NB4 (cell line): ENCODE measurements at places on chromosomes 3 and 15.
A peak's percentile ranks its signal among the peaks of the same experiment; 100 is the strongest.

DNA sequence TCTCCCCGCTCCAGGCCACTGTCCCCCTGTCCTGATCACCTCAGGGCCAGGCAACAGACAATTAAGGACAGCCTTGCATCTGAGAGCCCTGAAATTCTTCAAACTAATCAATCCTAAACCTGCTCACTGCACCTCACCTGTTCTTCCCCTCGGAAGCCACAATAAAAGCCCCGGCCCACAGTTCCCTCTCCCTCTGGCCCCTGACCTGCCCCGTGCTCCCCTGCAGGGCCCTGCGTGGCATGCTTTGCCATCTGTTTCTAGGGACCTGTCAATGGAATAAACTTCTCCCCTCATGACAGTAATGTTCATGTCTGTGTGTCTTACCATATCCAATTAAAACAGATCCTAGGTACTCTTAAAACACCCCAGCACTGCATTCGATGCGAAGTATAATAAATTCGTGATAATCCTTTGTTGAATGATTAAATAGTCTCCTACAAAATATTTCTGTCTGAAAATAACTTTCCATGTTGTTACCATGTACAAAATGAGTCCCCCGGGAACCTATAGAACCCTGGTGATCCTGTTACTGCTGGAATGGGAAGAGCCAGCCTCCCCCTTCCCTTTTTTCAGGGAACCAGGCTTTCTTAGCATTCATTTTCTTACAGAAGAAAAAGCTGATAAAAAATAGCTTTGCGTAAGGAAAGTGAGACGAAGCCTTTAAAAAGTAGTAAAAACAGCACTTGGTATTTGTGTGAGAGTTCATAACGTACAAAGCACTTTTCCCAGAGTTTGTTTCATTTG, 59.0 kb downstream of the ABTB1 start:
- DNase-seq, result no peak

DNA sequence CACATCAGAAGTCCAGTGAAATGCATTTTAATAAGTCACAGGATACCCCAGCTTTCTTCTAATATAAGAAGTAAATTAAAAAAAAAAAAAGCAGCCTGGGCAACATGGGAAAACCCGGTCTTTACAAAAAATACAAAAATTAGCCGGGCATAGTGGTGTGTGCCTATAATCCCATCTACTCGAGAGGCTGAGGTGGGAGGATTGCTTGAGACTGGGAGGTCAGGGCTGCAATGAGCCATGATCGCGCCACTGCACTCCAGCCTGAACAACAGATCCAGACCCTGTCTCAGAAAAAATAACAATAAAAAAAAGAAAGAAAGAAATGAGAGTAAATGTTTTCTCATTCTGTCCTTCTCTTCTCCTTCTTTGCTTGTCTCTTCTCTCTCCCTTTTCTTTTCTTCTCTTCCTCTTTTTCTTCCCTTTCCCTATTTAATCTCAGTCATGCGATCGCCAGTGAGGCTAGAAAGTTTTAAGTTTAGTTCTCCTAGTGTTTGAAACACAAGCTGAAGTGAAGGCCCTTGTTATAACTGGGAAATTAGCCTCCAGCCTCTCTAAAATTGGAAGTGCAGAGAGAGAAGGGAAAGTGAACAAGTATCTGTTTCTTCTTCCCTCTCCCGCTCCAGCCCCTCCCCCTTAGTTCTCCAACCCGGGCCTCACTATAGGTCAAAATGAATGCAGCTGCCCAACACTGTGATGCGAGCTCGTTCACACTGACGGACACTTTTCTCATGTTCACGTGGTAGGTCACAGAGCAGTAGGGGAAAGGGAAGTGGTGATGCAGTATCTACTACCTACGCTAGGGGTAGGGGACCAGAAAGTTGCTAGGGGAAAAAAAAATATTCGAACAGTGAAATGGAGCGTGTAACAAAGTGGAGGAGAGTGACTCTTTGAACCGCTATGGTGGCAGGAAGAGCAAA, 23.5 kb upstream of the TSC22D2 start:
- DNase-seq, result peak; percentile 82

DNA sequence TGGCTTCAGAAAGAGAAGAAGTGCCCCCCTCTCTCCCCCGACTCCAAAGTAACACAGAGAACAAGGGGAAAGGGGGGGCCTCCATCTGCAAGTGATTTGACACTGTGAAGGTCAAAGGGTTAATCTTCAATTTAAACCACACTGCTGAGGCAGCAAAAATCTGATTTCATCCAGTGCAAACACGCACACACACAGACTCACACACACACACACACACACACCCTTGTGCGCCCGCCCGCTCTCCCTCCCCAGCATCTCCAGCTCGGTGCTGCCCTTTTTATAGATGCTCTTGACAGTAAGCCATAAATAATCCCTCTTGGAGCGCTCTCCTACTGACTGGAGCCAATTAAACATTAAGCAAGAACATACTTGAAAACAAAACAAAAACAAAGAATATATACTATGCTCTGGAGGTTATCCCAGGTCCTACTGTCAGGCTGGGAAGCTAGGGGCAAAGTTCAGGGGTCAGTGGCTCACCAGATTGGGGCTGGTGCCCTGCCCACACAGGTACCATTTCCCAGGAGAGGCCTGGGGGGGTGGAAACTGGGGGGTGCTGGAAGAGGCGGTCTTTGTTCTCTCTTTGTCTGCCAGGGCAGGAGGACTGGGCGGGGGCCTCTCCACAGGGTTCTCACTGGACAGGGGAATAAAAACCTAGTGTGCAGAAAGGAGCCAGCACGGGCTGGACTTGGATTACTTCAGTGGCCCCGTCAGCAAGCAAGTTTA, 16.3 kb downstream of the BMF start:
- DNase-seq, result no peak

DNA sequence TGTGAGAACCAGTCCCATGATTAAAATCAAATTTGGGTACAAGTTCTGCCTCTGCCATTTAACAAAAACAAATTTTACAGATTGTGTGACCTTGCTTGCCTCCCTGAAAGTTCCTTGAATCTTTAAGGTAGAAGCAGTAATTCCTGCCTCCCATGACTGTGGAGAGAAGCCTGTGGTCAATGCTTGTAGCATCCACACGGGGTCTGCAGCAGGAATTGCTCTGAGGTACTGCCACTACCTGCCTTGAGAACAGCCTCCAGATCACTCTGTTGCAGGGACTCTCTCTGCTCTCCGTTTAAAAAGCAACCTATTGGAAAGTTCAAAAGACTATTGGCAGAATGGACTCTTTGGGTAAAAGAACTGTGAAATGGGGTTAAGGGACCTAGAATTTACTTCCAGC, 75.9 kb downstream of the SST start:
- no peak for DNase-seq

DNA sequence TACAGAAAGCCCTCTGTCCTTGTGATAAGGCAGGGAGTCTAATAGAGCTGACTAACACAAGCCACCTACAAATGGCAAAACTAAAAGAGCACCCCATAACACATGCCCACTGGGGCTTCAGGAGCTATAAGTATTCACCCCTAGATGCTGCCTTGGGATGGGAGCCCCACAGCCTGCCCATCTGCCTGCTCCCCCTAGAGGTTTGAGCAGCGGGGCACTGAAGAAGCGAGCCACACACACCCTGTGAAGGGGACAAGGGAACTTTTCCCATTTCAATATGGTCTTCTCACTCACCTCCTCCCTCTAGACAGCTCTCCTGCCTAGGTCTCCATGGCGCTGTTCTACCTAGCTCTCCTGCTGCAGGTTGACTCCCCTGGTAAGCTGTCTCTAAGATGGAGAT, 261.0 kb downstream of the SHQ1 start:
- no peak for DNase-seq
